ENCODE measurements at places on chromosomes 16 and 17.

DNA sequence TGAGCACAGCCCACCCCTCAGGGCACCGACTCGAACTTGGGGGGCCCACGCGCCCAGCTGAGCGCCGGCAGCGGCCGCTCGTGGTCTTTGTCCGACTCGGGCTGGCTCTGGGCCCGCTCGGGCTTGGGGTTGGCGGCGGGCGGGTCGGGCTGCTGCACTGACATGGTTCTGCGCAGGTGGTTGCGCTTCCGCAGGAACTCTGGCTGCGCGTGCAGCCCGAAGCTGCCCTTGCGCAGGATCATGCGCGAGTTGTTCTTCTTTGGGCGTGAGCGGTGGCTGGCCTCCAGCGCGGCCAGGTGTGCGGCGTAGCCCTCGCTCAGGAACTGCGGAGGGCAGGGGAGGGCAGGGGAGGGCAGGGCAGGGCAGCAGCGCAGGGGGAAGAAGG, 11.1 kb downstream of the PIMREG start:
- no peak for DNase-seq

GRCh38 chr16:720447-720989, 428 bp upstream of the ANTKMT start:
- DNase-seq = no peak

DNA sequence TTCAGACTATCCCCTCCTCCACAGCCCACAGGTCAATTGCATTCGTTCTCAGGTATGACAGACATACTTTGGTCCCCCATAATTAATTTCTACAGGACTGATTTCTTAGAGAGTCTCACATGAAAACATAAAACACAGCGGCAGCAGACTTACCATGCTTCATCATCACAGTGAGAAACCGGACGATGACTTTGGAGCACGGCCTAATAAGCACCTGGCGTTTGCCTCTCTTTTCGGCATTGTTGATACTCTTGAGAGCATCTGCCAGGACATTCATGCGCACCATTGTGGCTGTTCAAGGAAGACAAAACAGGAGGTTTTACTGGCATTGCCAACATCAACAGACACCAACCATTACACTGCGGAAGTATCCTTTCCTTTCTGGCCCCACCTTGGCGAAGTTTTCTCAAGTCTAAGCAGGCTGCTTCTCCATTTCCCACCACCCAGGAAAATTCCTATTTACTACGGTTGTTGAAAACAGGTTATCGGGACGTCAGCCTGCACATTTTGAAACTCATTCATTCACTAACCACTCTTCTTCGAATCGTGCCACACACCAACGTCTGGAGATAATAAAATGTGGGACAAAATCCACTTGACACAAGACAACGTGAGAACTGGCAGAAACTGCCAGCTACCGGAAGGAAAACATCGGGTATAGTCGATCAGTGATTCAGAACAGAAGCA, 1.2 kb downstream of the RPS15A start:
- no peak for DNase-seq

DNA sequence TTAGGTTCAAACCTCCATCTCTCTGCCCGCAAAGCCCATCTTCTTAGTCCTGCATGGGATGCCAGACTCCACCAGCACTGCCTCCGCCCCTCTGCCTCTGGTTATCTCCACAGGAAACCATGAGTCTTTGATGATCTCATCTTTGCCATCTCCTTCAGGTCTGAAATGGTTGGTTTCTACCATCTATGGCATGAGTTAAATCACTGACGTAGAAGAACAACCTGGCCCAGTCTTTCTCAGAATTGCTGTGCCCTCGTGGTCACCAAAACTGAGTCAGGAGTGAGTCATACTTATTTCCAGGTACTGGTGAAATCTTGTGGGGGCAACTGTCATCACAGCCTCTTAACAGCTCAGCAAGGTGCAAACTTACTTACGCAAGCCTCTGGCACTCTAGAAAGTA, 468.7 kb upstream of the C16orf82 start:
- DNase-seq = no peak

GRCh38 chr16:30434852-30435251, 5.0 kb upstream of the DCTPP1 start:
- no peak for DNase-seq

Data from vagina (tissue), 2 donors.